ENCODE measurements at places on chromosomes 1 and 21.

DNA sequence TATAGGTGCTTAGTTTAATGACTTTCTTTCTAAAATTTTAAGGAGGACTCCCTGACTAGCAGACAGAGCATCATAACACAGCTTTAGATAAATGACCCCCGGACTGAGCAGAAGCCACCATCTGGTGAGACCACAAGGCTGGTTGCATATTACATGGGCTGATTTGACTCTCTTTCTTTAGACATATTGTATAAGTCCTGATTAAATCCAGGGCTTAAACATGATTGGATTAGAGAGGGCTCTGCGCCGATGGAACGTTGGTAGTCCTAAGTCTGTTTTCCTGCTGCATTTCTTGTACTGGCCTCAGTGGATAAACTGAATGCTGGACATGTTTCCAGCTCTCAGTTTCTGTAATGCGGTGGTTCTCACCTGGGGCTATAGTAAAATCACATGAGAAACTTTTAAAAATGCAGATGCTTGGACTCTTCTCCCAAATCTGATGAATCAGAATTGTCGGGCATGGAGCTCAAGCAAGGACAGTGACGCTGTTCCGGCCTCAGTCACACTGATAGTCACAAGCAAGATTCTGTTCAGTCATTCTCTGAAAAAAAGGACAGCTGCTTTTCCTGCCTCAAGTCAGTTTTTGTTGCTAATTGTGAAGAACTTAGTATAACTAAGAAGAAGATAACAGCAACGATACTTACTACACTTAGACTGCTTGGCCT is 16.6 kb downstream of the DDI2 start:
- no peak for DNase-seq

DNA sequence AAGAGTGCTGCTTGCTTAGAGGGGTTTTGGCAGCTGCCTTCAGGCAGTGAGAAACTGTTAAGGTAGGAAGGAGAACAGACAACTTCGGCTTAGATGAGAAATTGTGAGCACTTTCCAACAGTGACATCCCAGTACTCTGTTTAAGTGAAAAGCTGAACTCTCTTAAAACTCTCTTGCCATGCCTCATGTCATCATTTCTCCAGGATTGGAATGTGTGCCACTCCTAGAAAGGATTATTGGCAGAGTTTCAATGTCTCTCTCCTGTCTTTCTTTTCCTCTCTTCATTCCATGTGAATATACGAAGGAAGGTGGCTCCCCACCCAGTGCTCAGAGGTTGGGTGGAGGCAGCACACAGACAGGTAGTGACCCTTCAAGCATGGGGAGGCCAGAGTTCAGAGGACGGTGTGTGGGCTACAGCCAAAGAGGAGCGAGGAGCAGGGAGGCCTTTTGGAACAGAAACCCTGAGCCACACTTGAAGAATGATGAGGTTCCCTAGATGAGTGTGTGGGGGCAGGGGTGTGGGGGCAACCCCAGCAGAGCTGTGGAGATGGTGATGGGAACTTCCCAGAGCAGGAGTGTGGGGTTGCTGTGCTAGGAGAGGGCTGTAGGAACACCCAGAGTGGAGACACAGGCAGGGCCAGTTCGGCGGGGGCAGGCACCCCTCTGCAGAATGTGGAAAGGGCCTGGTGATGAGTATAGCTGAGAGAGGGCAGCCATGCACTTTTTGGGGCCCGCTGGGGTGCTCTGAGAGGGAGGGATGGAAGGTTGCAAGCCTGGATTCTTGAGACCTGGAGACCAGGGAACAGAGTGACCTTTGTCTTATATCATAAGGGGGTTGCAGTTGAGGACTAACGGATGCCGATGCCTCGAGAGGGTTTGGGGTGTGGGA is 58.8 kb downstream of the GALNT2 start:
- no peak for DNase-seq

DNA sequence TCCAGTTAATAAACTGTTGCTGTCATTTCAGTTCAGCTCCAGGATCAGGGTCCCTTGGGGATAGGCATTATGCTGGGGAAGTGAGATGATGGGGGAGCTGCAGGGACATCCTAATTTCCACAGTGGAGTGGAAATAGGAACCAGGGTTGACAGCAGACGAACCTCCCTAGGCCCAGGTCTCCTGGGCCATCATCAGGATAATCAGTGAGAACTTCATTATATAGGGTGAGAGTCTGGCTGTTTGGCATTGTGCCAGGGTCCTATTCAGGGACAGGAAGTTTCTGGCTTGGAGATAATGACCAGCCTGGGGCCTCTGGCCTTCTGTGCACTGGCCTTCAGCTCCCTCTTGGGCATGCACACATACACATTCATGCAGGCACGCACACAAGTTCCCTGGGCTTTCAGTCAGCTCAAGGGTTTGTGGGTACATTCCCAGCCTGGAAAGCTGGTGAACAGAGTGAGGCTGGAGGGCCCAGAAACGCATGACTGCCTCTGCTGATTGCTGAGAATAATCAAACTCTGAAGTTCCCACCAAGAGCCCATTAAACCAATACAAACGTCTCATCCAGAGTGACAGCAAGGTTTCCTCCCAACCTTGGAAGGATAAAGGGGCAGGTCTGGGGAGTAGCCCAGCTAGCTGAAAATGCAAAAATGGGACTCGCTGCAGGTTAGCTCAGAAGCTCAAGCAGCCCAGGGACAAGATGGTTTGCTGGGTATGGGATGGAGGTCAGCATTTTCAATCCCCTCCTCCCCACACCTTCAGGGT is 13.9 kb upstream of the LRIG2 start:
- no peak for DNase-seq

DNA sequence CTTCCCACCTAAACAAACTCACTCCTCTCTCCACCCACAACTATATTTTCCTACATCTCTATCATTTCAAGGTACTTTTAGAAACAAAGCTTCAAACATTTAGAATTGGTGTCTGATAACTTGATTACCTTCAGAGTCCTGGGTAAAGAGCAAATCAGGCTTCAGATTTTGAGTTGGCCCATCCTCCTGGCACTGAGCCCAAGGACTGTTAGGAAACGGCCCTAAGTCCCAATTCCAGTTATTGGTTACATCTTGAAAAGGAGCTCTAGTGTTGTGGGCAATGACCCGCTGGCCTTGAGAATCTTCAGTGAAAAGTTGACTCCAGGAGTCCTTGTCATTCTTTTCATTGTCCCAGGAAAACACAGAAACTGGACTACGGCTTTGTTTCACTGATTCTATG is 15.1 kb downstream of the MTFR1L start:
- no peak for DNase-seq

DNA sequence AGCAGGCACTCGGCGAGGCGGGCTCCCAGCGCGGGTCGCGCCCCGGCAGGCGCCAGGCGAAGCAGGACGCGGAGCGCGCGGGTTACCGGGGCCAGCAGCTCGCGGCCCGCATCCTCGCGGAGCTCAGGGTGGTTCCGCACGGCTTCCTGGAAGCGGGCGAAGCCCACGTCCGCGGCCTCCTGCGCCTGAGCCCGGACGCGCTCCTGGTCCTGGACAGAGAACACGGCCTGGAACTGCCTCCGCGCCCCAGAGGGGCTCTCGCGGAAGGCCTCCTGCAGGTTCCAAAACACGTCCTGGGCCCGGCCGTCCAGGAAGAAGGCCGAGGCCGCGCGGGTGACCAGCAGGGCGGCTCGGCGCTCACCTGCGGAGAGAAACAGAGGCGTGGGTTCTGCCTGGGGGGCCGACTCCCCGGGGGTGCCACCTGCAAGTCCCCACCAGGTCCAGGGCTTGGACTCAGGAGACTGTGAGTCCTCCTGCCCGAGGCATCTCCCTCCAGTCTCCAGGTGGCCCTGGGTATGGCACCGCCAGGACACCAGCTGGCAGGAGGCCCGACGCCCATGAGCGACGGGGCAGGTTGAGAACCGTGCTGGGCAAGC is 11.4 kb downstream of the TTC34 start:
- DNase-seq, result no peak
